ENCODE measurements at places on chromosomes 4 and X.

DNA sequence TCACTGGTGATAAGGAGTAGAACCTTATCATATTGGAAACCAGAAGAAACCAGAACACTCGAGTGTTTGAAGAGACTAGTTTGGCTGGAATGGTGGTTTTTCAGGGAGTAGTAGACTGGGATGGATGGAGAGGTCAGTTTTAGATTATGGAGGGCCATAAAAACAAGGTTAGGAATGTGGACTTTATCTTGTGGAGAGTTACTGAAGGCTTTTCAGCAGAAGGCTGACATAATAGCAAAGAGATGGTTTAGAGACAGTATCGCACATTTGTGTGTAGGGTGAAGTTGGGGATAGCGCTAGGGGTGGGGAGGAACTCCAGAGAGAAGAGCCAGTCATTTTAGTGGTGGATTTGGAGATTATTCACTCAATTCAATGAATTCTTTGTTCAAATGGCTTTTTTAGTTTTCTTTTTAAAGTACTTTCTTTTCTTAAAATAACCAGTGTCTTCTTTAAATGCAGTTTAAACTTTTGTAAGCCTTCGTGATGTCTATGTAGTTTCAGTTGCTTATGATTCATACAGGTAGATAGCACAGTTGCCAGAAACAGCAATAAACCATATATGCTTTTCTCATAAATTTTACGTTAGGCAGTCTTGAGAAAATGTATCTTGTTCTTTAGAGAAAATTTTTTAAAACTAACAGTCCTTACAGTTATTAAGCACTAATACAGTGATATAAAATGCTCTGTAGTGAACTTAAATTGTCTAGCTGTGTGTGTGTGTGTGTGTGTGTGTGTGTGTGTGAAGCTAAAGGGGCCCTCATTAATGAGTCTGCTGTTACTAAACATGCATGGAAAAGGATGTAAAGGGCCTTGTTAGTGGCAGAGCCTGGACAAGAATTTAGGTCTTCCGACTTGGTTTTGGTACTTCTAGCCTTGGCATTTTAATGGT is 3.8 kb downstream of the ARHGAP10 start:
- no peak for DNase-seq

GRCh38 chr4:49032440-49033161 is 46.5 kb downstream of the CWH43 start:
- no peak for DNase-seq

DNA sequence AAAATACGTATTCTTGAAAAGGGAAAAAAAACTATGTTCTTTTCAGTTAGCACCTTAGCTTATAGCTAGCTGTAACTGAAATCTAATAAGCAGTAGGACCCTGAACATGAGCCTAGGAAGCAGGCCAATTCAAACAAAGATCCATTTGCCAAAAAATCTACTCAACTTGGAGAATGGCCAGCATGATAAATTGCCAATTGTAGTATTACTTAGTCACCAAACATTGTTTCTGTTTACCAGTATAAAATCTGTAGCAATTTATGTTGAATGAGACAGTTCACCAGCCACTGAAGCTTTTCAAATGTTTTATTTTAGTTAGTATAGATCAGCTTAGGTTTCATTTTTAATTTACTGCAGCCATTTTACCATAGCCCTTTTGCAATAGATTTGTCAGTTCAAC is 323.6 kb upstream of the DIPK2B start:
- DNase-seq, result no peak

- DNase-seq, result no peak
Observed at GRCh38 chrX:64894454-64895038, 81.7 kb downstream of the ZC4H2 start.

- no peak for DNase-seq
Observed at GRCh38 chr4:93317561-93317960, 511.0 kb upstream of the ATOH1 start.

GRCh38 chr4:181966104-181966551 is 277.1 kb upstream of the TENM3 start:
- DNase-seq, result no peak

- peak; percentile 53 for DNase-seq
Observed at GRCh38 chrX:85052636-85053343, 49.1 kb downstream of the APOOL start.

DNA sequence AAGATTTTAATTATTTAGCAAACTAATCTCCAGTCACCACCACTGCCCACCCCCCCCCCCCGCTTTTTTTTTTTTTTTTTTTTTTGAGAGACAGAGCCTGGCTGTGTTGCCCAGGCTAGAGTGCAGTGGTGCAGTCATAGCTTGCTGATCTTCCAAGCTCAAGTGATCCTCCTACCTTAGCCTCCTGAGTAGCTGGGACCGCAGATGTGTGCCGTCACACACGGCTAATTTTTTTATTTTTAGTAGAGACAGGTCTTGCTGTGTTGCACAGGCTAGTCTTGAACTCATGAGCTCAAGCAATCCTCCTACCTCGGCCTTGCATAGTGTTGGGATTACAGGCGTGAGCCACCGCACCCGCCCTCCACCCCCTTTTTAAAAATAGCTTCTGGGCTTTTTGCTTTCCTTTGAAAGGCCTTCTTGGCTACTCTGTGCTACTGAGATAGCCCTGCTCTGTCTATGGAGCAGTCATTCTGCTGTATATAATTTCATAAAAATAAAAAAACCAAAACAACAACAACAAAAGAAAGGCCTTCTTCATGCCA is 18.7 kb downstream of the TXLNG start:
- no peak for DNase-seq

DNA sequence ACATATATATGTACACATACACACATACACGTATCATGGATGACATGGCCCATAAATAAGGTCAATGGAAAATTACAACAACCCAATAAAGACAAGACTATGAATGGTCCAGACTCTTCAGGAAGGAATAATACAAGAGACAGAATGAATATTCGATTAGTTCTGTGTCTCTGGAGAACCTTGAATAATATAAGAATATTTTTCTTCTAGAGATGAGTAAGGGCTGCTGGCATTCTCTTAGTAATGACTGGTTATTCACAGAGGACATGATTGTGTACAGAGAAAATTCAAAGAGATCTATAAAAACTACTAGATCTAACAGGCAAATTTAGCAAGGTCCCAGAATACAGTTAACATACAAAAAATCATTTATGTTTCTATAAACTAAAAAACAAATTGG is 23.3 kb downstream of the SPIN4 start:
- DNase-seq, result no peak

GRCh38 chr4:86586160-86586572 is 7.9 kb upstream of the PTPN13 start:
- no peak for DNase-seq

GRCh38 chr4:85200106-85200505 is 233.6 kb upstream of the WDFY3 start:
- no peak for DNase-seq

GRCh38 chr4:648579-649292 is 23.4 kb downstream of the PDE6B start:
- DNase-seq, result no peak
